ENCODE measurements at places on chromosomes 13 and 19.

GRCh38 chr13:35720690-35721554 is 244.4 kb upstream of the MAB21L1 start:
- DNase-seq = peak; percentile 71
- H3K4me3 ChIP-seq = no peak overlapping the region
- no peak overlapping the region for H3K27ac ChIP-seq
- H3K27me3 ChIP-seq = no peaks in the 10 kb centered on the region
- no peaks in the 10 kb centered on the region for H3K4me1 ChIP-seq
- H3K36me3 ChIP-seq = no peaks in the 10 kb centered on the region

- H3K36me3 ChIP-seq = no peaks in the 10 kb centered on the region
- H3K27me3 ChIP-seq = no peaks in the 10 kb centered on the region
- no peak overlapping the region for H3K27ac ChIP-seq
- H3K4me1 ChIP-seq = peaks cover 6% of the 10 kb centered on the region
- no peak for DNase-seq
Measured at GRCh38 chr13:60120617-60121336, 43.0 kb downstream of the DIAPH3 start.

DNA sequence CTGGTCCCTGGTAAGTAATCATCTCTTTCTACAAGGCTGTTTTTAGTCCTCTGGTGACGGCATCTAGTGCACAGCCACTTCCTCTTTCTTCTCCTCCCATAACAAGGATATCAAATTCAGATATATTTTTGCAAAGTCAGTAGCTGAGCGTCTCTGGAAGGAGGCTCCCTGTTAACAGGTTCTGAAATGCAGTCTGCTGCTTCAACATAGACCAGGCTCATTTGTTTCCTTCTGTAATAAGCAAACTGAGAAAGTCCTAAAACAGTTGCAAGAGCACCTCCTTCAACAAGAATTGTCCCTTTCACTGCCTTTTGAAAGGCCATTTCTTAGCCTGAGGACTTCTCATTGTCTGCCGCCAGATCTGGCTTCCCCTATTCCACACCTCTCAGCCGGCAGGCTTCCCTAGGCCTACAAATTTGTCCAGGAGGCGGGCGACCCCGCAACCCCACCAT is 7.4 kb upstream of the ZSCAN5A start:
- H3K27ac ChIP-seq = no peak overlapping the region
- H3K27me3 ChIP-seq = no peaks in the 10 kb centered on the region
- no peak for DNase-seq

DNA sequence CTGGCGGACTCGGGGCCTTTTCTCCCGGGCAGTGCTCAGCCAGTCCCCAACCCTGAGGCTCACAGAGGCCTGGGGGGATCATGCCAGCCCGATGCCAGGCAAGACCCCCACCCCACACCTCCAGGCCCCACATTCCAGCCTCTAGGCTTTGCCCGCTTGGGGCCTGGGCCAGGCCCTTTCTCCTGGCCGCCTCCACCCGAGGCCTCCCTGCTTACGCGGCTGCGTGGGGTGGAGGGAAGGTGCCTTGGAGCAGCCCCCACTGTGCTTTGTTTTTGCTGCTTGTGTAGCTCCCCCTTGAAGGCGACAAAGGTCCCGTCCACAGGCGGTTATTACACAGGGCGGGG is 38.4 kb downstream of the SMIM24 start:
- no peaks in the 10 kb centered on the region for H3K36me3 ChIP-seq
- DNase-seq = no peak
- no peak overlapping the region for H3K27ac ChIP-seq
- no peaks in the 10 kb centered on the region for H3K27me3 ChIP-seq

GRCh38 chr13:101751488-101751887 is 299.0 kb downstream of the ITGBL1 start:
- no peaks in the 10 kb centered on the region for H3K36me3 ChIP-seq
- no peak overlapping the region for H3K27ac ChIP-seq
- no peaks in the 10 kb centered on the region for H3K27me3 ChIP-seq
- no peak overlapping the region for H3K4me3 ChIP-seq

- peak; percentile 57 for DNase-seq
- no peak overlapping the region for H3K27ac ChIP-seq
- H3K4me1 ChIP-seq = no peaks in the 10 kb centered on the region
- H3K27me3 ChIP-seq = no peaks in the 10 kb centered on the region
- no peak overlapping the region for H3K4me3 ChIP-seq
- H3K36me3 ChIP-seq = peaks cover 12% of the 10 kb centered on the region
Measured at GRCh38 chr19:5281588-5281987, 59.0 kb downstream of the PTPRS start.

GRCh38 chr19:19075126-19075525 is 11.3 kb downstream of the SLC25A42 start:
- H3K36me3 ChIP-seq = no peaks in the 10 kb centered on the region
- H3K27me3 ChIP-seq = no peaks in the 10 kb centered on the region
- no peaks in the 10 kb centered on the region for H3K4me1 ChIP-seq
- H3K27ac ChIP-seq = no peak overlapping the region
- DNase-seq = no peak

DNA sequence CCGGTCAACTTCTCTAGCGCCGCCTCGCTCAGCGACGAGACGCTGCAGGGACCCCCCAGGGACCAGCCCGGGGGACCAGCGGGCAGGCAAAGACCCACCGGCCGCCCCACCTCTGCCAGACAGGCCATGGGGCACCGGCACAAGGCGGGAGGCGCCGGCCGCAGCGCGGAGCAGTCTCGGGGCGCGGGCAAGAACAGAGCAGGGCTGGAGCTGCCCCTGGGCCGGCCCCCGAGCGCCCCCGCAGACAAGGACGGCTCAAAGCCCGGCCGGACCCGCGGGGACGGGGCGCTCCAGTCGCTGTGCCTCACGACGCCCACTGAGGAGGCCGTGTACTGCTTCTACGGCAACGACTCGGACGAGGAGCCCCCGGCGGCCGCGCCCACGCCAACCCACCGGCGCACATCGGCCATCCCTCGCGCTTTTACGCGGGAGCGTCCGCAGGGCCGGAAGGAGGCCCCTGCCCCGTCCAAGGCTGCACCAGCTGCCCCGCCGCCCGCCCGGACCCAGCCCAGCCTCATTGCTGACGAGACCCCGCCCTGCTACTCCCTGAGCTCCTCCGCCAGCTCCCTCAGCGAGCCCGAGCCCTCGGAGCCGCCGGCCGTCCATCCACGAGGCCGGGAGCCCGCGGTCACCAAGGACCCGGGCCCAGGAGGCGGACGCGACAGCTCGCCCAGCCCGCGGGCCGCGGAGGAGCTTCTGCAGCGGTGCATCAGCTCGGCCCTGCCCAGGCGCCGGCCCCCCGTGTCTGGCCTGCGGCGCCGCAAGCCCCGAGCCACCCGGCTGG is 11.3 kb downstream of the C19orf25 start:
- H3K4me3 ChIP-seq = no peak overlapping the region
- H3K36me3 ChIP-seq = no peaks in the 10 kb centered on the region
- peaks cover 12% of the 10 kb centered on the region for H3K4me1 ChIP-seq
- DNase-seq = no peak
- peaks cover 93% of the 10 kb centered on the region for H3K27me3 ChIP-seq

DNA sequence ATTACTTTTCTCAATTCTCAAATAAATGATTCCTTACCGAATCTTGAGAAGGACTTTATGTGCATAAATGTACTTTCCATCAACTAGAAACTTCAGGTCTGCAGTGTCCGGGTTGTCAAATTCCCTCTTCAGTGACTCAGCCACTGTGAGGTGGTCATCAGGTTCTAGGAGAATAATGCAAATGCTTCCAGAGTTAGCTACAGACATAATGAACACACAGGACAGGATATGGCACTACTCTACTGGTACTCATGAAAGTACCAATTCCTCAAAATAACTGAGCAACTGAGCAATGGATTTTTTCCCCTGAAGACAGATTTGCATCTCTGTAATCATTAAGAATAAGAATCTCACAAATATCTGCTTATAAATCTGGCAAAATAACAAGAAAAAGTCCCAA is 31.2 kb downstream of the RCBTB2 start:
- no peaks in the 10 kb centered on the region for H3K27me3 ChIP-seq
- no peak overlapping the region for H3K4me3 ChIP-seq
- no peak for DNase-seq
- no peak overlapping the region for H3K27ac ChIP-seq
- peaks cover 3% of the 10 kb centered on the region for H3K36me3 ChIP-seq

DNA sequence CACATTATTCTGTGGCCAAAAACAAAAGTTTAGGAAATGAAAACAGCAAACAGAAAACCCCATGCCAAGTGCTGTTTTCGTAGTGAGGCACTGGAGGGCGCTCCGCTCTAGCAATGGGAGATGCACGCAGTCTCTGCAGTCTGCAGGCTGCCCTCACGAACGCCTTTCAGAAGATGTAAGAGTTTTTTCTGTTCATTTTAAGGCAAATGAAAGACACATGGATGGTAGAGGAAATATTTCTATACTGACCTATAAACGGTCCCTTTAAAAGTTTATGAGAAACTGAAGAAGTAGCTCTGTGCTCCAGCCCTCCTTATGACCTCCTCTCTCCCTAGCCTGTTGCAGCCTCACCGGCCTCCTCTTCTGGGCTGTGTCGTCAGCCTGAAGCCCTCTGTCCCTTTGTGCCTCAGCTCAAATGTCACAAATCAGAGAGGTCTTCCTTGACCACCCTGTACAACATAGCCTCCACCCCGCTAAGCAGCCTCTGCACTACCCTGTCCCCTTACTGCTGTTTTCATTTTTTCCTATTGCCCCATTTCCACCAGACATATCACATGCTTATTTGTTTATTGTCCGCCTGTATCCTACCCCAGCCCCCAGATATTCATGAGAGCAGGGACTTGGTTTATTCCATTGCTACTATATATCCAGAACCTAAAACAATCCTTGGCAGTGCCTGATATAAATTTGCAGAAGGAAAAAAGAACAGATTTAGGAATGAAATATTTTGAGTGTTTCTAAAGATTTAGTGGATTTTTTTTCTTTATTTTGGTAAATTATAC is 116.4 kb downstream of the TM9SF2 start:
- no peak overlapping the region for H3K4me3 ChIP-seq
- H3K27ac ChIP-seq = no peak overlapping the region
- H3K4me1 ChIP-seq = peaks cover 6% of the 10 kb centered on the region
- no peaks in the 10 kb centered on the region for H3K36me3 ChIP-seq
- DNase-seq = peak; percentile 70
- no peaks in the 10 kb centered on the region for H3K27me3 ChIP-seq

DNA sequence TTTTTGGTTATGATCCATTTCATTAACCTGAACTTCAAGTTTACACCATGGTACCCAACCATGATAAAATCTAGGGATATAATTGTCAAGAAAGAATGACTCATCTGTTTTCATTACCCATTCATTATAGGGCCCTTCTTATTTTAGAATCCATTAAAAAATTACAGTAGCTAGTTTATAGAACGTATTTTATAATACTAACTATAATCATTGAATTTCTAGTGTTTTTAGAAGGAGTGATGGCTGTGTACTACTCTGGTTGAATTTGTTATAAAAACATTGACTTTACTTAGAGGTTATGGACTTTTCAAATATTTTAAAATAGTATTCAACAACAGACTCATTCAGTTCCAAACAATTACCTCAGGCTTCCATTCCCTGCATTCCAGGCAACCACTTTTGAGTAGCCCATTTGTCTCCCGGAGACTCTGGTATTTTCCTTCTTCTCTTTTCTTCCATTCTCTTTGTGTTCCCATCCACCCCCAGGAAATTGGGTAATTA is 71.9 kb upstream of the KLF12 start:
- DNase-seq = no peak
- H3K27me3 ChIP-seq = no peaks in the 10 kb centered on the region
- no peak overlapping the region for H3K4me3 ChIP-seq
- no peak overlapping the region for H3K27ac ChIP-seq

- no peak for DNase-seq
- no peaks in the 10 kb centered on the region for H3K36me3 ChIP-seq
- no peaks in the 10 kb centered on the region for H3K27me3 ChIP-seq
- no peaks in the 10 kb centered on the region for H3K4me1 ChIP-seq
- H3K27ac ChIP-seq = no peak within 1 kb of the TSS
Measured at GRCh38 chr19:53824134-53824611, at the start of gene NLRP12. Gene NLRP12 (minus strand): TSS chr19:53824314. CDS start chr19:53824174, 140 bp downstream.

DNA sequence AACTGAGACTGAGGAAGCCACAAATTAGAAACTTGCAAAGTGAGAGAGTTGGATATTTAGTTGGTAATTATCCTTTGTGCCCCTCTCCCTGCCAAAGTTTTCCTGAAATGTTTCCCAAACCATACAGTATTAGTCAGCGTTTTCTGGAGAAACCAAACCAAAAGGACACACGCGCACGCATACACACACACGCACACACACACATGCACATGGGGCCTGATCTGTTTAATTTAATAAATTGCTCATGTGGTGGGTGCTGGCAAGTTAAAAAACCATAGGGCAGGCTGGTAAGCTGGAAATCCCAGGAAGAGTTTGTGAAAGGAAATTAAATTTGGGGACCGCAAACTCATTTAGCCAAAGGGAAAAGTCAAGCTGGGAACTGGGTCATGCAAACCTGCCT is 11.7 kb upstream of the CYSLTR2 start:
- H3K4me1 ChIP-seq = no peaks in the 10 kb centered on the region
- no peak overlapping the region for H3K4me3 ChIP-seq
- DNase-seq = no peak
- no peaks in the 10 kb centered on the region for H3K36me3 ChIP-seq
- H3K27me3 ChIP-seq = no peaks in the 10 kb centered on the region
- H3K27ac ChIP-seq = no peak overlapping the region

- no peaks in the 10 kb centered on the region for H3K27me3 ChIP-seq
- H3K4me3 ChIP-seq = no peak overlapping the region
- no peak overlapping the region for H3K27ac ChIP-seq
- H3K36me3 ChIP-seq = no peaks in the 10 kb centered on the region
- no peak for DNase-seq
Measured at GRCh38 chr19:54576411-54576976, 2.9 kb downstream of the LILRA2 start.

DNA sequence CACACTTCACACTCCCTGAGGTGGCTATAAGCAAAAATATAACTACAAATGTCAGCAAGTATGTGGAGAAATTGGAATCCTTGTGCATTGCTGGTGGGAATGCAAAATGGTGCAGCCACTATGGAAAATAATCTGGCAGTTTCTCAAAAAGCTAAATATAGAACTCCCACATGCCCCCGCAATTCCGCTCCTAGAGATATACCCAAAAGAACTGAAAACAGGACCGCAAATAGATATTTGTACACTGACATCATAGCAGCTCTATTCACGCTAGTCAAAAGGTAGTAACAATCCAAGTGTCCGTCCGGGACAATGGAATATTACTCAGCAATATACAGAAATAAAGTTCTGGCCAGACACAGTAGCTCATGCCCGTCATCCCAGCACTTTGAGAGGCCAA is 31.5 kb upstream of the TPM4 start:
- H3K4me1 ChIP-seq = no peaks in the 10 kb centered on the region
- no peak for DNase-seq
- H3K4me3 ChIP-seq = no peak overlapping the region
- H3K27ac ChIP-seq = no peak overlapping the region

DNA sequence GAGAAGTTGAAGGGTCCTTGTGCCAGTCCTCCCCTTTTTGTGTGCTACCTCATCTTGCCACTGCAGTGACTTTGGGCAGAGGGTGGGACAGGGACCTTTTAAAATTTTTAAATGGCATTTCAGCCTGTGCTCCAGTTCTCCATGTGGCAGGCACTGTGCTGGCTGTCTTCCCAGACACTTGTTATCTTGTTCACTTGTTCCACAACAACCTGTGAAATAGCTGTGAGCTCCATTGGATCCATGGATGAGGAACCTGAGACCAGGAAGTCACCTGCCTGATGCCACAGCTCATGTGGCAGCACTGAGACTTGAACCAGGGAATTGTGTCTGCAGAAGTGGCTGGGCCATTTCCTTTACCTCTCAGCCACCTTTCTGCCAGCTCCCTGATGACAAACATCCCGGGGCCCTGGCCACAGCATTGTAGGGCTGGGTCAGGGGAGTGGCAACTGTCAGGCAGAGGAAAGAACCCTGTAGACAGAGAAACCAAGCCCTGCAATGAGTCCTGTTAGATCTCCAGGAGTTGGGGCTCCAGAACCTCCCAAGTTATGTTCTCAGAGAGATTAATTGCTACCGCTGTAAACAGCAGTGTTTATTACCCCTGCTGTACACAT is 6.4 kb downstream of the EGLN2 start:
- H3K27me3 ChIP-seq = no peaks in the 10 kb centered on the region
- DNase-seq = no peak
- H3K27ac ChIP-seq = peak overlapping the region; percentile 14
- H3K36me3 ChIP-seq = peaks cover 26% of the 10 kb centered on the region

Measured in cardiac muscle cell (in vitro differentiated cells and primary cell).